ENCODE measurements at places on chromosomes 13 and 19. TPM values are rescaled to one million over a fixed set of nuclear protein-coding genes. Genes with fewer than 3 reads are reported as not detected.

PPM1N gene
- 6.3 TPM for total RNA-seq

EID2B gene
- total RNA-seq: 2.0 TPM

FXYD1 gene
- total RNA-seq: 10.8 TPM

SIGLECL1 gene
- total RNA-seq: not detected

RAB3A gene
- 1.5 TPM for total RNA-seq

PNMA8B gene
- total RNA-seq: 2.8 TPM

KASH5 gene
- total RNA-seq: not detected

ARHGAP33 gene
- 18.8 TPM for total RNA-seq

CDKN2D gene
- total RNA-seq: 27.8 TPM

AP3D1 gene
- total RNA-seq: 100 TPM

RAP2A gene
- total RNA-seq: 31.8 TPM

ATP1A3 gene
- 1.9 TPM for total RNA-seq

Data from spleen (tissue), 13 donors.